Right lung (tissue), 10 donors: ENCODE measurements at places on chromosomes 13 and 19.

- no peak for DNase-seq
Observed at GRCh38 chr13:39350461-39350881, 252.5 kb downstream of the LHFPL6 start.

DNA sequence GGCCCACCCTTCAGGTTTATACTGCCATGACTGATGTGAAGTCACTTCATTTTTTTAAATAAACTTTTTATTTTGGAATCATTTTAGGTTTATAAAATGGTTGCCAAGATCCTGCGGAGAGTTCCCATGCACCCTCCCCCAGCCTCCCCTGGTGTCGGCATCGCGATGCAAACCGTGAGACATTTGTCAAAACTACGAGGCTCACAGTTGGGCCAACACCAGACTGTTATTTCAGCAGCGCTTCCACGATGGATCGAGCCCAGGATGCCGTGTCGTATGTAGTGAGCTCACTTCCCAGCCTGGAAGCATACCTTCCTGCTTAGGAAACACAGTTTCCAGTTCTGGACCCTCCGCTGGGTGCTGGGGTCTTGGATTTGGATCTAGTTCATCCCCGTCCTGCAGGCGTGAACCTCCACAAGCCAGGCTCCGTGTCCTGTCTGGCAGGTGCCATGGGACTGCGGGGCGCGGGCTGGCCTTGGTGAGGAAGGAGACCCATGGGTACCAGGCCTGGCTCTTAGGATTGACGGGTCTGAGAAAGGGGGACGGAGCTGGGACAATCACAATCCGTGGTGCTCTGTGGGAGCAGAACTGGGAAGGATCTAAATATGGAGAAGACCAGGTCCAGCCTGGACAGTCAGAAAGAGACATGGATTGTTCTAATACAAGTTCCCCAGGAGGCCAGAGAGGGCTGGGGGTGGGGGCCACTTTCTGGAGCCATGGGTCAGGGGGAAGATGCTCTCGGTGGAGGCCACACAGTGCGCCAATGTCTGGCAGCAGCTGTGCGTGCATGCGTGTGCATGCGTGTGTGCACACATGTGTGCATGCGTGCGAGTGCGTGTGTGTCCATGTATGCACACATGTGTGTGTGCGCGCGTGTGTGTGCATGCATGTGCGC, 2.4 kb upstream of the SBK2 start:
- DNase-seq = no peak

- DNase-seq = no peak
Observed at GRCh38 chr19:4518345-4519171, at the start of gene PLIN4. Gene PLIN4 (minus strand): TSS chr19:4518486. CDS start chr19:4518272, 214 bp downstream.

GRCh38 chr13:45943965-45944364, 92.4 kb upstream of the SIAH3 start:
- no peak for DNase-seq

DNA sequence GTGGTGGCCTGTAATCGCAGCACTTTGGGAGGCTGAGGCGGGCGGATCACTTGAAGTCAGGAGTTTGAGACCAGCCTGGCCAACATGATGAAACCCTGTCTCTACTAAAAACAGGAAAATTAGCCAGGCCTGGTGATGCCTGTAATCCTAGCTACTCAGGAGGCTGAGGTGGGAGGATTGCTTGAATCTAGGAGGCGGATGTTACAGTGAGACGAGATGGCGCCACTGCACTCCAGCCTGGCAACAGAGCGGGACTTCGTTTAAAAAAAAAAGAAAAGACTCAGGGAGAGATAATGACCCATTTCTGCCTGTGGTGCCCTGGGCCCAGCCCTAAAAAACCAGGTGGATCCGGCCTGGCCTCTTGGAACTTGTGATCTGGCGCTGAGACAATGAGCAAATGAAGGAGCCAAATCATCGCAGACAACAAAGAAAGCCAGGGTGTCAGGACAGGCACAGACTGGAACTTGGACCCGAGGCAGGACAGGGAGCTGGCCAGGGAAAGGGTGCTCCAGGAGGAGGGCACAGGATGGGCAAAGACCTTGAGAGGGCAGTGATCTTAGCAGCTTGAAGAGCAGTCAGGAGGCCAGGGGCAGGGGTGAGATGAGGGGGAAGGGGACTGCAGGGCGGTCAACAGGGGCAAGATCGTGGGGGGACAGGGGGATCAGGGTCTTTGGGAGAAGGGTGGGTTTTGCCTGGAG, 962 bp upstream of the JAK3 start:
- DNase-seq = no peak
